ENCODE measurements at places on chromosomes 4 and X. TPM values are rescaled to one million over a fixed set of nuclear protein-coding genes. Genes with fewer than 3 reads are reported as not detected.

- no peak overlapping the region for H3K4me3 ChIP-seq
- no peak for DNase-seq
- no peaks in the 10 kb centered on the region for H3K27me3 ChIP-seq
- H3K27ac ChIP-seq: no peak overlapping the region
These were observed 46.9 kb upstream of the SMARCAD1 start for GRCh38 chr4:94160774-94161173.

DNA sequence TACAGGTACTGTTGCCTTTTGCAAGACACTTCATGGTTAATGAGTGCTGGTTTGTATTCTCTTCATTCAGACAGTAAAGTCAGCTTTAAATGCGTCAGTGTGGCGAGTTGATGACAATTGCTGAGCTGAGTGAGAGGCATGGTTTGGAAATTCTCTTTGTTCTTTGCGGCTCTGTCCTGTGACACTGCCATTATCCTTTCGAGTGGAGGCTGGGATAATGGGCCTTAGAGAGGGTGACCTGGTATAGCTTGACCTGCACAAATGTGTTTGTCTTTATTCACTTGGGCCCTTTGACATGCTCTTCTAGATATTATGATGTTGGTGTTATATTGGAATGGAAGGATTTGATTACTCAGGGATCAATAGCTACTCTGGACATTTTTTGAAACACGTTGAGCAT lies 208.5 kb upstream of the FAT1 start:
- H3K27ac ChIP-seq: no peak overlapping the region
- H3K4me3 ChIP-seq: no peak overlapping the region
- H3K36me3 ChIP-seq: no peaks in the 10 kb centered on the region
- H3K27me3 ChIP-seq: no peaks in the 10 kb centered on the region

EGF gene
- total RNA-seq: 0.19 TPM

- no peak overlapping the region for H3K27ac ChIP-seq
- DNase-seq: no peak
- H3K4me1 ChIP-seq: no peaks in the 10 kb centered on the region
- H3K36me3 ChIP-seq: no peaks in the 10 kb centered on the region
- H3K4me3 ChIP-seq: no peak overlapping the region
These were observed 380.6 kb upstream of the MAGEB2 start for GRCh38 chrX:29834764-29835163.

EMCN gene
- total RNA-seq: 7.9 TPM

GRCh38 chr4:8507624-8508023 lies 67.0 kb downstream of the TRMT44 start:
- H3K36me3 ChIP-seq: no peaks in the 10 kb centered on the region
- H3K4me1 ChIP-seq: no peaks in the 10 kb centered on the region
- DNase-seq: no peak
- no peak overlapping the region for H3K27ac ChIP-seq
- H3K4me3 ChIP-seq: no peak overlapping the region

OTC gene
- total RNA-seq: 0.05 TPM

GRCh38 chr4:16785793-16786527 lies 112.5 kb downstream of the LDB2 start:
- H3K27me3 ChIP-seq: no peaks in the 10 kb centered on the region
- no peaks in the 10 kb centered on the region for H3K4me1 ChIP-seq
- no peak for DNase-seq
- H3K36me3 ChIP-seq: no peaks in the 10 kb centered on the region
- H3K4me3 ChIP-seq: no peak overlapping the region
- H3K27ac ChIP-seq: no peak overlapping the region

All from thymus (tissue), 14 donors.